ENCODE measurements at places on chromosomes 7 and 10.

GRCh38 chr10:68139448-68140272 lies 30.4 kb downstream of the MYPN start:
- no peak for DNase-seq

DNA sequence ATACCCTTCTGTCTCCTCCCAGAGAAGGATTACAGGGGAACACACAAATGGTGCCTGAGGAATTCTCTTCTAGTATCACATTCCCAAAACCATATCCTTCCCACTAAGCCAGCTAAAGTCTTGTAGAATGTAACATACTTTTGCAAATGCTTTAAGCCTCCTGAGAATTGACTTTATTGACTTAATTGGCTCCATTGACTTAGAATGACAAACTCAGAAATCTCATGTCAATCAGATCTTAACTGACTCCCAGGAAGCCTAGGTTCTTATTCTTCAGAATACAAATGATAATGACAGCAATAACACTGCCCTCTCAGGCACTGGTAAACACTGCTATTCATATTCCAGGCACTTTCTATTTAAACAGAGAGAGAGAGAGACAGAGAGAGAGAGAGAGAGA lies 356.9 kb upstream of the PRKCQ start:
- no peak for DNase-seq

- DNase-seq: no peak
These were observed 3.1 kb downstream of the C1GALT1 start for GRCh38 chr7:7185371-7185989.

DNA sequence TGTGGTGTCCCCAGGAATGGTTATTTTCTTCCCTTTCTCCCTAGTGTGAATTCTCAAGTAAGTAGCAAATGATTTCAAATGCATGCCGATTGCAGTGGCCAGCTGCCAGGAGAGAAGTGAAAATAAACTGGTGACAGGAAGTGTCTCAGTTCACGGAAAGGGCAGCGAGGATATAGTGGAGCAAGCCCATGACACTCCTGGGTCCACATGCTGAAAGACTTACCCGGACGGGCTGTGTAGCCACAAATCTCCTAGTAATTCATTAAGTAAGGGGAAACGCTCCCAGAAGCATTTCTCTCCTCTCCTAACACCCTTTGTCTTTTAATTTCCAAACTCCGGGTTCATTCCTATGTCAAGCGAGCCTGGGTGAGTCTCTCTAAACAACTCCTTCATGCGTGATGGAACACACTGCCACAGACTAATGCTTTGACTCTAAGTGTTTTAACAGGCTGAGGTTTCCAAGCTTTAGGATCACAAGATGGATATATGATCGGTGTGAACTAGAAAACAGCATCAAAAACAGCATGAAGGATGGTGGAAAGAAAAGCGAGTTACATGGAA lies 125.6 kb downstream of the CYP26A1 start:
- DNase-seq: no peak
